Activated CD4-positive, alpha-beta T cell treated with anti-CD3 and anti-CD28 coated beads, Interleukin-2, amount 50 U/mL, for 1 hour (primary cell): ENCODE measurements at places on chromosomes 16 and 17.

DNA sequence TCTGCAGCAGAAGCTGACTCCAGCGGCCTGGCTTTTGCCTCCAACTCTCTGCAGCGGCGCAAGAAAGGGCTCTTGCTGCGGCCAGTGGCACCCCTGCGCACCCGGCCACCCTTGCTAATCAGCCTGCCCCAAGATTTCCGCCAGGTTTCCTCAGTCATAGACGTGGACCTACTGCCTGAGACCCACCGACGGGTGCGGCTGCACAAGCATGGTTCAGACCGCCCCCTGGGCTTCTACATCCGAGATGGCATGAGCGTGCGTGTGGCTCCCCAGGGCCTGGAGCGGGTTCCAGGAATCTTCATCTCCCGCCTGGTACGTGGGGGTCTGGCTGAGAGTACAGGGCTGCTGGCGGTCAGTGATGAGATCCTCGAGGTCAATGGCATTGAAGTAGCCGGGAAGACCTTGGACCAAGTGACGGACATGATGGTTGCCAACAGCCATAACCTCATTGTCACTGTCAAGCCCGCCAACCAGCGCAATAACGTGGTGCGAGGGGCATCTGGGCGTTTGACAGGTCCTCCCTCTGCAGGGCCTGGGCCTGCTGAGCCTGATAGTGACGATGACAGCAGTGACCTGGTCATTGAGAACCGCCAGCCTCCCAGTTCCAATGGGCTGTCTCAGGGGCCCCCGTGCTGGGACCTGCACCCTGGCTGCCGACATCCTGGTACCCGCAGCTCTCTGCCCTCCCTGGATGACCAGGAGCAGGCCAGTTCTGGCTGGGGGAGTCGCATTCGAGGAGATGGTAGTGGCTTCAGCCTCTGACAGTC is 1.3 kb downstream of the PARD6A start:
- no peak for DNase-seq

DNA sequence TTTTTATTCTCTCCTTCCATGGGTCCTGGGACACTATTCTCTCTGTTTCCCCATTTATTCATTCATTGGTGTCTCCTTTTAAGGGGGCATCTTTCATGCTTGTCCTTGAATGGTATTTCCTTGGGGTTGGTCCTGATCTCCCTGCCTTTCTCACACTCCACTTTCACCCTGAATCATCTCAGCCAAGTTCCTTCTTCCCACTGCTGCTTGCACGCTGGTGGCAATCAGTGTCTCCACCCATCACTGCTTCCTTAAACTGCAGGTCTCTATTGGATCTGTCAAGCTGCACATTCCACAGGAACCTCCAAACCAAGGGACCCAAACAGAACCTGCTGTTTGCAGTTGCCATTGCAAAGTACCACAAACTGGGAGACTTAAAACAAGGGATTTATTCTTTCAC is 89.3 kb upstream of the SDK2 start:
- no peak for DNase-seq

DNA sequence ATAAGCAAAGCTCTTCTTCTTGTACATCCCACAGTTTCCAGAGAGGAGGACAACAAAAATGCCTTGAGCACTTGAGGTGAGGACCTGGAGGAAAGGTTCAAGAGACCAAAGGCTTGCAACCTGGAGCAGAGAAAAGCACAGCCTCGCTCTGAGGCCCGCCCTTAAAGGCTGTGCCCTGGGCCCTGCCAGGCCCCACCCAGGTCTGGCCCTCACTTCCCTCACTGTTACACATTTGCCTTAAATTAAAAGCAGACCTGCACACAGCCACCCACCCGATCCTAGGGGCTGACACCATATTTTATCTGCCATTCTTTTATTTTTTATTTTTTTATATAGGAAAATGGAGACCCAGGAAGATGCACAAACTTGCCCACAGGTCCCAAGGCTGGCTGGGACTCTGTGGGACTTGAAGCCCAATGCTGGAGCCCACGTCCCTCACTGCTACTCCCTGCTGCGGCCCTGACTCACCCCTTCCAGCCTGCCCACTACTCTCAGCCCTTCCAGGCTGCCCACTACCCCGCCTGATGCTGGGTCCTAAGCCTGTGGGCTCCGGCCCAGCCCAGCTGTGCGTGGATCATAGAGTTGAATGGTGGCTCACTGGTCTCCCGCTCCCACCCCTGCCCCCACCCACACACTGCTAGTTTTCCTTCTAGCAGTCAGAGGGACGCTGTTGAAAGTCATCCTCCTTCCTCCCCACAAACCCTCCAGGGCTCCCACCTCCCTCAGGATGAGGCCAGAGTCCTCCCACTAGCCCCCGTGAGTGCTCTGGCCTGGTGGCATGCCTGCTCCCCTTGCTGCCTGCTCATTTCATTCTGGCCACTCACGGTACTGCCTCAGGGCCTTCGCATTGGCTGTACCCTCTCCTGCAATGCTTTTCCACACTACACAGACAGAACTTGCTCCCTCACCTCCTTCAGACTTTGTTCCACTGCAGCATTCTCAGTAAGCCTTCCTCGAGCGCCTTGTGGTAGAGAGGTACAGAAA is 77.6 kb upstream of the MED9 start:
- DNase-seq = no peak

DNA sequence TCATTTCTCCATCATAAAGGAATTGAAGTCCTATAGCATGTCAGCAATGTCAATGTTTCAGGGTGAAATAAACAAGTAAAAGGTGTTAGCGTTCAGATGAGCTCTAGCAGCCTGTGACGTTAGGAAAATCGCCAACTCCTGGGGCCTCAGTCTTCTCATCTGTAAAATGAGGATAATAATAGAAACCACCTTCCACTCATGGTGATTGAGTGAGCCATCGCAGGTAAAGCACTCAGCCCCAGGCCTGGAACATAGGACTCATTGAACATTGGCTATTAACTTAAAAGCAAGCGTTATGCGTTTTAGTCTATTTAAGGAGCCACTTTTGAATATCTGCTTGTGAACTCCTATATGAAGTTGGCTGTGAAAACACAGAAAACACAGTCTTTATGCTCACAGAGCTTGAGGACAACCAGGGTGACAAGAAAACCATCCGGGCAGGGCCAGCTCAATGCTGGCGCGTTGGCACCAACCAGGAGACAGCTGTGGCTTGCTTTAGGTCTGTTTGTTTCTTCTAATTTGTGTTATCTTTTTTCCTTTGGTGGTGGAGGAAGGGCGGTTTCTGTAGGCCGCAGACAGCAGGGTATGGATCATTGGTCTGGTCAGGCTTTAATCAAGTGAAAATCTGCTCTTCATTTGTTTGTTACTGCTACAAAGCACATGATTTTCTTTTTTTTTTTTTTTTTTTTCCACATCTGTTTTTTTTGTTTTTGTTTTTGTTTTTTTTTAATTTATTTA is 35.7 kb upstream of the MED9 start:
- DNase-seq = no peak

- no peak for DNase-seq
Observed at GRCh38 chr17:35846055-35846809, 22.5 kb downstream of the HEATR9 start.

- no peak for DNase-seq
Observed at GRCh38 chr16:64203126-64203525, 918.7 kb downstream of the CDH11 start.

GRCh38 chr17:55962951-55963401 is 190.3 kb upstream of the ANKFN1 start:
- no peak for DNase-seq

- DNase-seq = no peak
Observed at GRCh38 chr17:39196808-39197291, 619 bp downstream of the CACNB1 start.
